Tibial nerve (tissue), 4 donors: ENCODE measurements at places on chromosomes 3 and 15. TPM values are rescaled to one million over a fixed set of nuclear protein-coding genes. Genes with fewer than 3 reads are reported as not detected.

Gene TRH
- not detected for total RNA-seq

Gene CFAP100
- total RNA-seq = 6.1 TPM

- no peak for DNase-seq
These were observed 20.2 kb downstream of the CLDN11 start for GRCh38 chr3:170438836-170439235.

GRCh38 chr3:192409201-192409837 is 318.0 kb downstream of the FGF12 start:
- DNase-seq = no peak

DNA sequence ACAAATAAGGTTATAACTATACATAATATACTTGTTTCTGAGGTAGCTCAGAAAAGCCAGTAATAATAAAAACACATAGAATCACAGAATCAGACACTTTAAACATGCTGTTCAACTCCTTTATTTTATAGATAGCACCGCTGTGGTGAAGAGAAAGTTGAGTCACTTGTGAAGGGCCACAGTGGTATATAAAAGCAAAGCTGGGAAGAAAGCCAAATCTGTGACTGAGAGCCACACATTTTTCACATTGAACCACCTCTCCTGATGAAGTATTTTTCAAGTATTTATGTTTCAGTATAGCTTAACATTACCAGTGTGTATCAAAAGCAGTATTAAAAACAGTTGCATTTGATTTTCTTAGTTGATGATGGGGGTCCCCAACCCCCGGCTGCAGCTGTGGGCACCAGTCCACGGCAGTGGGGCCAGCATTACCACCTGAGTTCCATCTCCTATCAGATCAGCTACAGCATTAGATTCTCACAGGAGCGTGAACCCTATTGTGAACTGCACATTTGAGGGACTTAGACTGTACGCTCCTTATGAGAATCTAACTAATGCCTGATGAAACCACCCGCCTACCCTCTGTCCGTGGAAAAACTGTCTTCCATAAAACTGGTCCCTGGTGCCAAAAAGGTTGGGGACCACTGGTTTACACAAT is 46.2 kb downstream of the TBL1XR1 start:
- DNase-seq = no peak

DNA sequence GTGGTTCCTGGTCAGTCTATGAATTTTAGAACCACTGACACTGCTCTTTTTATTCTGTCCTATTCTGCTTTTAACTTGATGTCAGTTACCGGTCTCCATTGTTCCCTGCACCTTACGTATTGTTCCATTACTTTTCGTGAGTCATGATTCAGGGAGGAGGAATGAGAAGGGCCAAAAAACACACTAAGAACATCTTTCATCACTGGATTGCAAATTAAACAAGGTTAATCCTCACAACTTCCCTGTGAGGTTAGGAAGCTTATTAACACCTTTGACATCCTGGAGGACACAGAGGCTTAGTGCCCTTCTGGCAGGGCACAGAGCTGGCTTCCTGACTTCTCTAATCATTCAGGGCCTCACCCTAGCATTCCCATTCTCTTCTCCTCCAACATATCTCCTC is 227.6 kb upstream of the SATB1 start:
- no peak for DNase-seq

DNA sequence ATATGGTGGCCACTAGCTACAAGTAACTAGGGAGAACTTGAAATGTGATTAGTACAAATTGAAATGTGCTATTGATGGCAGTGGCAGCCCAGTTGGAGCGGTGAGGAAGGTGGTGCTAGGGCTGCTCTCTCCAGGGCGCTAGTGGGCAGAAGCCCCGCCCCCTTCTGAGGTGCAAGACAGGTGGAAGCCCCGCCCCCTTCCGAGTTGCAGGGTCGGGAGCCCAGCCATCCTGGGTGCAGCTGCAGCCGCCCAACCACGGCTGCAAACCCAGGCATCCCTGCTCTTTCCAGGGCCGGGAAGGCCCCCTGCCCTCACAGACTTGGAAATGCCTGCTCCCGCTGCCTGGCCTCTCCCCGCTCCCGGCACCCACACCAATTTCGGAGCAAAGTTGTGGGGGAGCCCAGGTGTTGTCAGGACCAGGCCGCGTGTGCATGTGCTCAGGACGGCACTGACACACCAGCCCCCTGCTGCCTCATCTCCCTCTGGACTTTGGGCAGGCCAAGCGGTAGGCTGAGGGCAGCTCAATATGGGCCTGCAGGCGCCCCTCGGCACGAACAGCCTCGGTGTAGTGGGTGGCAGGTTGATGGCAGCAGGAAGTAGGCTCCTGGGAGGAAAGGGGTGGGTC is 10.0 kb downstream of the ATR start:
- no peak for DNase-seq

DNA sequence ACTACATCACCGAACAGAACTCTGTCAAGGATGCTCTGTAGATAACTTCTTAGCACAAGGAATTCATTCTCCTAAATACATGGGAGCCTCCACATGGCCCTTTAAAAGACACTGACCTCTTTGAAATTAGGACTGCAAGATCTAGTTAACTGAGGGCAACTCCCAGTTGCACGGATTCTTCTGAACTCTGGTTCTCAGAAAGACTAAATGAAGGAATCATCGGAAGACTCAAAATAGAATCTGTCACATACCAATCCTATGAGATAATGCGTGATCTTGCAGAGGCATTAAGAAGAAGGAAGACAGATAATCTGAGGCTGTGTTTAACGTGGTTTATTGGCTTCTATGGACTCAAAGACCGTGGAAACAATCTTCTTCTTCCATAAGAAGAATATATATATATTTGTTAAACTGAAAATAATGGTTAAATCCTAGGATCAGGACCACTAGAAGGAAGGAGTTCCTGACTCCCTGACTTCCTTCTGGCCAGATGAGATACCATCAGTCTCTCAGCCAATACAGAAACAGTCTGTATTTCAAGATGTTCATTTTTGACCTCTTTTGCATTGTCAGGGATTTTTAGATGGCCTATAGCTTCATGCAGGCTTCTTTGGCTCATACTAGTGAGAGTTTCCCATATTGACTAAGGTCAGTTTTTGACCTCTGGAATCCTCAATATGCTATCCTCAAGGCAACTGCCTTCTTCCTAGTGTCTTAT is 33.9 kb upstream of the TBC1D23 start:
- DNase-seq = no peak

DNA sequence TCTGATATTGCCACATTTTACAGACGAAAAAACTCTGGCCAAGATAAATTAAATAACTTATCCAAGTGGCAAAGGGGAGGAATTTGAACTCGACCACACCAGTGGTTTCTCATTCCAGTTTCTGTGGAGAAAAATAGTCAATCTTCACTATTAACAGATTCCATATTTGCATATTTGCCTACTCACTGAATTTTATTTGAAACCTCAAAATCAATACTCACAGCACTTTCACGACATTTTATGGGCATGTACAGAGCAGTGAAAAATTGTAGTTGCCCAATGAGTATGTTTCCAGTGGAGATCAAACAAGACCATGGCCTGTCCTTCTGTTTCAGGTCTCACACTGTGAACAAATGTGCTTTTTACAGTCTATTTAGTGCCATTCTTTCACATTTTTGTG is 374.3 kb downstream of the MAGI1 start:
- DNase-seq = no peak

GRCh38 chr3:100810671-100811070 is 101.4 kb downstream of the TFG start:
- no peak for DNase-seq

DNA sequence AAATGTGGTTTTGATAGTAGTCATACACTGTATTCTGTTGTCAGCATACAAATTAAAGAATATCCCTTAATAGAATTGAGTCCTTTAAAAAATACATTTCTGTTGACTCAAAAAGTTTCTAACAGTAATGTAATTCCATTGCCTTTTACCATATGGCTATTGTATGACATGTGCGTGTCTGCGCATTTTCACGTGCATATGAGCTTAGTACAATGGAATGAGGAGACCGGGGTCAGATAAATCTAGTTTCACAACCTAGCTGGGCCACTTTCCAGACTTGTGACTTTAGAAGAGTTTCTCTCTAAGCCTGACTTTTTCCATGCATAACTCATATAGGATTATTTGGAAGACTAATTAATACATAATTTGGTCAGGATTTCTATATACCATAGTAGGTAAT is 38.7 kb downstream of the ZBTB38 start:
- DNase-seq = no peak

DNA sequence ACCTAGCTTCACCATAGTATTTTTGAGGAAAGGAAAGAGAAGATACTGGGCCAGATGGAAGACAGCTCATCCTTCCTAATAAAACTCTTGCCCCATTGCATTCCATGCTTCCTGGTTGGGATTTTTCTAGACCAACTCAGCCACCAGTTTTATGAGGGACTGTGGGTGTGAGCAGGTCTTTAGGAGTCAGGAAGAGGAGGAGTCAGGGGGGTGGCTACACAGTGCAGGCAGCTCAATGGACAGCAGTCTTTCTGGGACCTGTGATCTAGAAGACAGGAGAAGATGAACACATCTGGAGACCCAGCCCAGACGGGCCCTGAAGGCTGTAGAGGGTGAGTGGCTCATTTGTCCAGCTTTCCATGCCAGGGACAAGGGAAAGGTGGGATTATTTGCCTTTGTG is at the start of gene NOX5:
Gene NOX5 (plus strand): TSS at position 242 of the 400 bp plus-strand sequence. CDS start 41 bp downstream, at position 283.
- no peak for DNase-seq

- DNase-seq = no peak
These were observed 194.5 kb upstream of the TSC22D2 start for GRCh38 chr3:150213577-150213976.

- DNase-seq = no peak
These were observed 123.4 kb downstream of the ATP10A start for GRCh38 chr15:25739687-25740121.

DNA sequence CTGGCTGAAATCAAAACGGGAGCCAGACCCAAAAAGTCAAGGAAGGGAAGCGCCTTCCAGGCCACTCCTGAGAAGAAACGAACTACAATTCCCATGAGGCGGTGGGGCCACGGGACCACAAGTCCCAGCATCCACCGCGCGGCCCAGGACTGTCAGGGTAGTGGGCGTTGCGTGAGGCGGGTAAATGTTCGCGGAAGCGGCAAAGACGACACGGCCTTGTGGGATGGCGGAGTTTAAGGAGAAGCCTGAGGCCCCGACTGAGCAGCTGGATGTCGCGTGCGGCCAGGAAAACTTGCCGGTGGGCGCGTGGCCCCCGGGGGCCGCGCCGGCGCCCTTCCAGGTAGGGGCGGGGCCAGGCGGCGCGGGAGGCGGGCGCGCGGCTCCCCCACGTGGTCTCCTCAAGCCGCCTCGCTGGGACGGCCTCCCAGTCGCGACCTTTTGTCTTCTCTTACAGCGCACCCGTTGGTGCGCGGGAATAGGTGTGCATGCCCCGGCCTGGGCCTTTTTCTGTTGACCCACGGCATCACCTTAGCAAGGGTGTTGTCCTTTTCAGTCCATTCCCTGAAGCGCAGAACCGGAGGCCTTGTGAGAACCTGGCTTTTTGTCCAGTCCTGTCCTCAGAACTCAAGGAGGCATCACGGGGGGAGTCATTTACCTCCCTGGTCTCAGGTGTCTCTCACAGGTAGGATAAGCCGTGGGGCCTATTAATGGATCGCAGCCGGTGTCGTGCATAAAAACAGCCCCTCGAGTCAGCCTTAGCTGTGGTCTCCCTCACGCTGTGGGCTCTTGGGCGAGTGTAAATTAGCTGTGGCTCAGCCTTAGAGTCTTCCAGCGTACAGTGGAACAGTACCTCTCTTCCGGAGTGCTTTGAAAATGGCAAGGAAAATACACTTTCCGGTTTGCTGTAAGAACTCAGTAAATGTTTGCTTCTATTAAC is at the start of gene SETMAR:
Gene SETMAR (plus strand): TSS at position 183 of the 937 bp plus-strand sequence. CDS start 2 bp downstream, at position 185.
- DNase-seq = peak; percentile 90

GRCh38 chr15:101023501-101024072 is 104.4 kb downstream of the LRRK1 start:
- DNase-seq = no peak

DNA sequence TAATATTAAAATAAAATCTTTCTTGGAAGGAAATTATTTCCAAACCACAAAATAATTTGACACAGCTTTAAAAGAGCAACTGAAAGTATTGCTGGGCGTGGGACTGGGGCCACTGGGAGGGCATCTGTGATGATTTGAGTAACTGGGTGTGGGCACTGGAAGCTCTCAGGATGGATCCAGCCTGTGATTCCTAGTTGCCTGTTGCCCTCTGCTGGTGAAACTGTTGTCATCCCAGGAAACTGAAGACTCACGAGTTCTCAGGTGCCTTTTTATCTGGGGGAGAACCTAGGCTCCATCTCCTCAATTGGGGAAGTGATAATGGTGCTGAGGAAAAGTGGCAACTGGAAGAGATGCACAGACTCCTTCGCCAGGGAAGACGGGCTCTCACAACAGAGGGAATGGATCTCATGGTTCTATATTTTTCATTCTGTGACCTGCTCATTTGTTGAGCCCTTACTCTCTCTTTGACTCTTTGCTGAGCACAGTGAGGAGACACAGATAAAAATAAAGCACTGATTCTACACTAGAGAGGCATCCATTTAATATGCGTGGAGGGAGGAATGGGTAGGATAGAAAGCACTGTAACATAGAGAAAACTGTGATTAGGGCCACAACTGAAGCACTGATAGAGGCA is 61.6 kb downstream of the TPRG1 start:
- DNase-seq = peak; percentile 71

DNA sequence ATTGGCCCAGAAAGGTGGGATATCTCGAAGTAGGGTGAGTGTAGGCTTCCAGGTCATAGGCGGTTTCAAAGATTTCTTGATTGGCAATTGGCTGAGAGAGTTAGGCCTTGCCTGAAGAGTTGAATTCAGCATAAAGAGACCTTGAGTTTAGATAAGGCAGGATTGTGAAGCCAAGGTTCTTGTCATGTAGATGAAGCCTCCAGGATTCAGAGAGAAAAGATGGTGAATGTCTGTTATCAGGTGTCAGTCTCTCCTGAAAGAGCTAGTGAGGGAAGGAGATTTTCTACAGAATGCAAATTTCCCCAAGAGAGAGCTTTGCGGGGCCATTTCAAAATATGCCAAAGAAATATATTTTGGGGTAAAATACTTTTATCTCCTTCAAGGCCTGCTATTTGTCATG is 217.0 kb upstream of the TLE3 start:
- DNase-seq = no peak
